ENCODE measurements at places on chromosomes 5 and 9. TPM values are rescaled to one million over a fixed set of nuclear protein-coding genes. Genes with fewer than 3 reads are reported as not detected.

Gene GABRA1
- not detected for total RNA-seq

Gene PRSS3
- total RNA-seq, result 0.42 TPM

DNA sequence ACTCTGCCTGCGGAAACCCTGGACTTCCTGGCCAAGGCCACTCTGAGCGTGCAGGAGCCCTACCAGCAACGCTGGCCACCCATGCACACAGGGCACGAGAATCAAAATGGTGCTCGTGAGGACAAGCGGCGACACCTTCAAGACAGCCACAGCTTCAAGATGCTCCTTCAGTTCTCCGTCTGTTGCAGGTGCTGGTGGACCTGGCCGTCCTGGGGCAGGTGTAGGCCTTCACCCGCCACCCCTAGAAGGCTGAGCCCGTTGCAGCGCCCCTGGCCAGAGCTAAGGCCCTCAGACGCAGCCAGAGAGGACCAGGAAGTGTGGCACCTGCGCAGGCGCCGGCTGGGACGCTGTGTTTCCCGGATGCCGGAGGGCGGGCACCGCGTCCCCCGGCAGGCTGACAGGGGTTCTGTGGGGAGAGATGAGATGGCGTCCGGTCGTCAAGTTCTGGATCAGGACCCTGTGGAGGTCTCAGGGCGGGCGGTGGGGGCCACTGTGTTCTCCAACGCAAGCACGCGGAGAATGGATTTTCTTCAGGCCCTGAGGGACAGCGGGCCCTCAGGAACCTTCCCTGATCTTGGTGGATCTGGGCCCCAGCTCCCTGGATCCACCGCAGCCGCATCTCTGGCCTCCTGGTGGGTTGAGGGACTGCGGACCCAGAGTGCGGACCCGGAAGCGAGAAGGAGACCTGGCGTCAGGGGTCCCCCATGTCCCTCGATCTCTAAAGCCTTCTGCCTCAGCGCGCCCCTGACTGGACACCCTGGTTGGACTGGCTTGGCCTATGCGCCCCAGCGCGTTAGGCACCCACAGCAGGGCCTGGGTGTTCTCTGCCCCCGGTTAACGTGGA, 1770.8 kb upstream of the CDH9 start:
- H3K27me3 ChIP-seq, result no peaks in the 10 kb centered on the region
- H3K27ac ChIP-seq, result peak overlapping the region; percentile 78
- no peaks in the 10 kb centered on the region for H3K36me3 ChIP-seq
- DNase-seq, result peak; percentile 86

Gene TAF11L5
- not detected for total RNA-seq

DNA sequence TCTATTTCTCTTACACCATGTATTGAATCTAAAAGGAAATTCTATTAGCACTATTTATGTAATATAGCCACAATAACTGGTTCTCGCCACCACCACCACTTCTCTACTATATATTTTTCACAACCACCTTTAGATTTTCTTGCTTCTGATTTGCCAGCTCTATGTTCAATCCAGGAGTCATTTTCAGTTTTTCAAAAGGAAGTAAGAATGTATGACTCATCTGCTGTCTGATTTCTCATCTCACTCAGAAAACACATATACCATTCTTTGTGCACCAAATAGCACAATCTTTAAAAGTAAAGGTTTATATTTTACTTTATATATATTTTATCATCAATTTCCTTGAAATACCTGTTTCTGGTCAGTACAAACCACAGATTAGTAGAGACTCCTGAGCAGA, 1127.5 kb downstream of the TAF11L14 start:
- H3K4me1 ChIP-seq, result no peaks in the 10 kb centered on the region
- no peak overlapping the region for H3K4me3 ChIP-seq
- H3K27ac ChIP-seq, result no peak overlapping the region

GRCh38 chr5:179512452-179513000, 37.8 kb upstream of the RUFY1 start:
- H3K4me1 ChIP-seq, result no peaks in the 10 kb centered on the region
- H3K4me3 ChIP-seq, result no peak overlapping the region
- peaks cover 12% of the 10 kb centered on the region for H3K27me3 ChIP-seq
- H3K27ac ChIP-seq, result no peak overlapping the region
- no peaks in the 10 kb centered on the region for H3K36me3 ChIP-seq

Gene POLR3G
- total RNA-seq, result 47.4 TPM
